ENCODE measurements at places on chromosomes 12 and 14.

GRCh38 chr12:59393506-59393905, 202.3 kb upstream of the SLC16A7 start:
- no peak for DNase-seq

GRCh38 chr14:73744874-73745529, 30.8 kb upstream of the PNMA1 start:
- DNase-seq: no peak

DNA sequence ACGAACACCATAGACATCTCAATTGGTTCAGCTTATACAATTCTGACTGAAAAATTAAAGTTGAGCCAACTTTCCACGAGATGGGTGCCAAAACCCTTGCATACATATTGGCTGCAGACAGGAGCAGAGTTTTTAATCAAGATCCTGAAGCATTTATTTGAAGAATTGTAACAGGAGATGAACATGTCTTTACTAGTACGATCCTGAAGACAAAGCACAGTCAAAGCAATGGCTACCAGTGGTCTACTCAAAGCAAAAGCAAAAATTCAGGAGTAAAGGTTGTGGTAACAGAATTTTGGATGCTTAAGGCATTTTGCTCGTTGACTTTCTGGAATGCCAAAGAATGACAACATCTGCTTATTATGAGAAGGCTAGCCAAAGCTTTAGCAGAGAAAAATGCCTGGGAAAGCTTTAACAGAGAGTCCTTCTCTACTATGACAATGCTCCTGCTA, 20.7 kb downstream of the ZDHHC17 start:
- no peak for DNase-seq

DNA sequence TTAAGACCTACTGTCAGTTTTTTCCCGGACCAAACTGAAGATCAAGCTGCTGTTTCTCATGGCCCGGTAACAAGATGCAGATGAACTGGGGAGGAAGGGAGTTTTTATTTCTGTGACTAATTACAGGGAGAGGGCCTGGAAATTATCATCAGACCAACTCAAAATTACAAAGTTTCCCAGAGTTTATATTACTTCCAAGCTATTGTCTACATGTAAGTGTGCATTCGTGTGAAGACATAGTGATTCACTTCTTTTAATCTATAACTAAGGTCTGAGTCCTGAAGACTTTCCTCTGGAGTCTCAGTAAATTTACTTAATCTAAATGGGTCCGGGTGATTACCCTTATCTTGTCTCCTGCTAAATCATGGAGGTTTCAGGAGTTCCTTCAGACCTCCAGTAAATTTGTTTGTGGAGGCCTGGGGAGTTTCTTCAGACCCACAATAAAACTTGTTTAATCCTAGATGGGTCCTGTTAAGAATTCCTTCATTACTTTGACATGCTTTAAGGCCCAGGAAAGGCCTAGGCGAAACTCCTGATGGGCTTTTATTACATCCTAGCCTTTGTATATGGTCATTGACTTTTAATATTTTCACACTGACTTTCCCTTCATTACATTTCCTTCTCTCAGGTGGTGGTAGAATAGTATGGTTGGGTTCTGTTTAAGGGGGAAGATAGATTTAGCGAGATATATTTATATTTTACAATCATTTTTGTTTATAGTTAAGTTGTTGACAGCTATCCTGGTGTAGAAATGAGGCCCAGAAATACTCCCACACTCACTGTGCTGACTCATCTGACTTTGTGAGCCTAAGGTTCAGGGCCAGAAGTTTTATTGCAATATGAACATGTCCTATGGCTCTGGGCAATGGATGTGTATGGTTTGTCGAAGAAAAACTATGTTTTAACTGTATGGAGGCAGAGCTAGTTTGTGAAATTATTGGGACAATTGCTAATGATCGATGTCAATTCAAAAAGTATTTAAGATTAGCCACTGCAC, 627.0 kb upstream of the FBXO33 start:
- no peak for DNase-seq

- no peak for DNase-seq
These were observed 33.1 kb upstream of the PTPRO start for GRCh38 chr12:15289192-15289591.

GRCh38 chr12:85872497-85873091, 1.5 kb upstream of the NTS start:
- DNase-seq: peak; percentile 72

DNA sequence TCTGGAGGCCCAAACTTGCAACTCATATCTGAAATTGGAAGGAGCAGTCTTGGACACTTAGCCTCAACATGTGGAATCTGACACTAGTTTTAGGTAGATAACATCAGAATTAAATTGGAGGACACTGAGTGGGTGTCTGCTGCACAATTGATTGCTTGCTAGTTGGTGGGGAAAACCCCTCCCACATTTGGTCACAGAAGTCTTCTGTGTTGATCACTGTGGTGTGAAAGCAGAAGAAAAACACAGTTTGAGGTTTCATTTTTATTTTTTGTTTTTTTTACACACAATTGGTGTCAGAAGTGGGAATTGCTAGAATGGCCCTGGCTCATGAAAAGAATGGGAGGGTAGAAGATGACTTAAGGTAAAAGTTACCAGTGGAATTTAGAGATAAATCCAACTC, 78.0 kb upstream of the CD163 start:
- no peak for DNase-seq

- no peak for DNase-seq
These were observed 76.9 kb upstream of the TMEM263 start for GRCh38 chr12:106878804-106879203.

All from SK-N-MC (cell line).